ENCODE measurements at places on chromosomes 6 and 20.

GRCh38 chr6:81865712-81866111 is 113.2 kb upstream of the TENT5A start:
- no peak for DNase-seq

- no peak for DNase-seq
These were observed 332.1 kb downstream of the DHX35 start for GRCh38 chr20:39294137-39294725.

DNA sequence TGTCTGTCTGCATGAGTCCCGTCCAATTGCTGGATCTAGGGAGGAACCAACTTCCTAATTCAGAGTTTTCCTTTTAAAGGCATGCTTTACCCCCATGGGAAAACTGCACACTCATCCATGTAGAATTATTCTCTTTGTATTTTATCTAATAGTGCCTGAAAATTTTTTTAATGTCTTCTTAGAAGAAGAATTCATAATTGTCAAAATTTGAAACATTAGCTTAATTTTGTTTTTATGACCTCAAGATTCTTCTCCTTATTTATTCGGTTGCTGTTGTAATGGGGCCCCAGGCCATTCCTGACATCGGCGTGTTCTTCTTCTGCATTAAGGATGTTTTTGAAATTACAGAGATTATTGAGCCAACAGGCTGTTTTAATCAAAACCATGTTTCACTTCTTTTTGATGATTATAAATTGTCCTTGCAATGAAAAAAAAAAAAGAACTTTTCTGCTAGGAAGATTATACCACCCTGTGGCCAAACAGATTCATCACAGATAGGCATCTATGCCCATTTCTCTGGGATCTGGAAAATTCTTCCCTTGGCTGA is 100.3 kb downstream of the ZNF217 start:
- DNase-seq: no peak

- no peak for DNase-seq
These were observed 15.4 kb upstream of the FOXQ1 start for GRCh38 chr6:1296542-1296941.

- no peak for DNase-seq
These were observed 2.8 kb upstream of the CDSN start for GRCh38 chr6:31122791-31123706.

DNA sequence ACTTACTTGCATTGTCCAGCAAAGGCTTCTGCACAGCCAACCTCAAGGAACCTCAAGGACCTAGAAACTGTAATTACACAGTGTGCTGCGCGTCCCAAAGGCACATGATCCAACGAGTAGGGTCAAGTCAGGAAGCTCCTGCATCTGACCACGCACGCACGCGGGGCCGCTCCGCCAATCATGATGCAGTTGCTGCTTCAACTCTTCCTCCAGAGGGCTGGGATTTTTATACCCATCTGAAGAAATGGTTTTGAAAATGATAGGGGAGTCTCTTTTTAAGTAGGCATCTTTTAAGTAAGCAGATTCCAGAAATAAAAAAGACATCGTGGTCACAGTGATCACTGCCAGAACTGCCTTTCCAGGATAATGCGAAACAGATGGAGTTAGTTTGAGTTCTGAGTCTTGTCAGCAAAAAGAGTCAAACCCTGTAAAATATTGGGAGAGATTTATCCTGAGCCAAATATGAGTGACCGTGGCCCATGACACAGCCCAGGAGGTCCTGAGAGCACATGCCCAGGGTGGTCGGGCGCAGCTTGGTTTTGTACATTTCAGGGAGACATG is 34.0 kb downstream of the KIF25 start:
- no peak for DNase-seq

GRCh38 chr6:155311086-155311485 is 3.2 kb downstream of the TFB1M start:
- DNase-seq: no peak

- DNase-seq: no peak
These were observed 344.9 kb upstream of the MANEA start for GRCh38 chr6:95232446-95232845.

GRCh38 chr6:84193114-84193708 is 34.2 kb downstream of the CEP162 start:
- DNase-seq: no peak

DNA sequence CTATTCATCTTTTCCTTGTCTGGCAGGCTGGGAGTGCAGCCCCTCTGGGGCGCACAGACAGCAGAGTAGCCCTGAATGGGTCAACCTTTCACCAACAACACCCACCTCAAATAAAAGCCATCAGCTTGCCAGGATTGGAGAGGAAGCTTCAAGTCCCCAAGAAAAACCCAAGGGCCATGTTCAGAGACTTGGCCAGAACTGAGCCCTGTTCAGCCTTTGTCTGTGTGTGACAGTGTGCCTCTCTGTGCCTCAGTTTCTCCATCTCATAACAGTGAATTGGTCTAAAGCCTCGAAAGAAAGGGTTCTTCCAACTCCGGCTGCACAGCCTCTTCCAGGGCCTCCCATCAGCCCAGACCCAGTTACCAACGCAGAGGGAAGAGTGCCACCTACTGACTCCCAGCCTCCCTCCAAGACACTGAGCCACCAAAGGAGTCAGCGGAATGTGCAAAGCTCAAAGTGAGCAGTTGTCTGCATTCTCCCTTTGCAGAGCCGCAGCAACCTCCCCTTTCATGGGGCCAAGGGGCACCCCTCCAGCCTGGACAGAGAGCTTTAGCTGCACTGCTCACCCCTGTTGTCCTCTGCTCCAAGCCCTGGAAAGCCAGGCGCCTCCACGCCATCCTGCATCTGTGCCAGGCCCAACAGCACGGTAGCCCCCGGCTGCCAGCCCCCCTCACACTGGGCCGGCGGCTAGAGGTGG is 82.7 kb upstream of the TOP1 start:
- DNase-seq: no peak

- no peak for DNase-seq
These were observed 47.2 kb upstream of the IPCEF1 start for GRCh38 chr6:154403788-154404187.

- DNase-seq: no peak
These were observed 192.7 kb upstream of the PMEPA1 start for GRCh38 chr20:57902473-57902872.

DNA sequence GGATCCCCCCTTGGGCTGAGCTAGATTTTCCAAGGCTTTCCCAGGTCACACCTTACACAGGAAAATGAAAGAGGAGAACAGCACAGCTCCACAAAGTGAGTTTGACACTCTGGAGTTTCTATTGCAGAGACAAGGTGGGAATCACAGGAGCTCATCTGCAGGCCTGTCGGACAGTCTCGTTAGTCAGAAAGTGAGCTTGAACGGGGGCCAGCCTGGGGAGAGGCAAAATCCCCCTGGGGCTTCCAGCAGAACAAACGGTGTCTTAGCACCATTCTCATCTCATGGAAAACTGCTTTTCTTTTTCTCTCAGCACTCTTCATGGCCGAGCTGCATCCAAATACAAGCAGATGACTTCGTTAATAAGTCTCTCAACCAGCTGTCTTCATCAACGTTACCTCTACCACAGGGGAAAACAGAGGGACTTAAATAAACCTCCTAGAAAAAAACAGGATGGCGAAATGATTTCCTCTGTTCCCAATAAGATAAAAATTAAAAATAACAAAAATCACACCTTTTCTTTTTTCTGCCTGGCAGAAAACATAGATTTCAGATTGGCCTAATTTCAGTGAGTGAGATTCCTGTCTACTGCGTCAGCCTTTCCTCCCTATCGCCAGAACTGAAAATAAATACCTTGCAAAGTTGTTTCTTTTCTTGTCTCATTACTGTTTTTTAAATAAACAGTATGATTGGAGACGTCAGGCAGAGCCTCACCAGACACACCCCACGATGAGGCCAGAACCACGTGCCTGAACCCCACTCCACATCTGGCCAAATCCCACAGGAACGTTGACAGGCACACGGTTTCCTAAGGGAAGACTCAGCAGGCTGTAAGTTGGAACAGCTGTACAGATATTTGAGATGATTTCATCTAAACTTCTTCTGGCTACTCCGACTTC is 219.0 kb downstream of the TTLL2 start:
- no peak for DNase-seq

GRCh38 chr6:114989279-114989964 is 646.6 kb upstream of the HS3ST5 start:
- DNase-seq: no peak

- DNase-seq: no peak
These were observed 580.7 kb downstream of the KIF16B start for GRCh38 chr20:15992564-15992963.

GRCh38 chr6:56343295-56343694 is 95.9 kb upstream of the COL21A1 start:
- DNase-seq: no peak

DNA sequence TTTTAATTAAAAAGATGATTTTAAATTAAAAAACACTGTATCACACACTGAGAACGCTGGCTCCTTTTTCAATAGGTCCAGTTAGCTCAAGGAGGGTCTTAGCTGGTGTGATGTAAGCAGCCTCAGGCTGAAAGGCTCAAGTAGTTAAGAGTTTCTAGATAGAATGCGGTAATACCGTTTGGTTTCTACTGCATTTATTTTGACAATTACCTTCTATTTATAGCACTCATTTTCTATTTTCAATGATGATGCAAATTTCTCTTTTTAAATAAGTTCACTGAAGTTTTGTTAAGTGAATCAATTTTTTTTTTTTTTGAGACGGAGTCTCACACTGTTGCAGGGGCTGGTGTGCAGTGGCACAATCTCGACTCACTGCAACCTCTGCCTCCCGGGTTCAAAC is 87.1 kb downstream of the PREX1 start:
- DNase-seq: no peak

- DNase-seq: no peak
These were observed 16.8 kb upstream of the ARMC12 start for GRCh38 chr6:35719830-35720733.

- DNase-seq: no peak
These were observed 17.9 kb downstream of the CARMIL1 start for GRCh38 chr6:25297039-25297441.

- no peak for DNase-seq
These were observed 436.4 kb downstream of the QKI start for GRCh38 chr6:163850874-163851273.

- DNase-seq: no peak
These were observed 35.8 kb upstream of the IYD start for GRCh38 chr6:150332939-150333584.

DNA sequence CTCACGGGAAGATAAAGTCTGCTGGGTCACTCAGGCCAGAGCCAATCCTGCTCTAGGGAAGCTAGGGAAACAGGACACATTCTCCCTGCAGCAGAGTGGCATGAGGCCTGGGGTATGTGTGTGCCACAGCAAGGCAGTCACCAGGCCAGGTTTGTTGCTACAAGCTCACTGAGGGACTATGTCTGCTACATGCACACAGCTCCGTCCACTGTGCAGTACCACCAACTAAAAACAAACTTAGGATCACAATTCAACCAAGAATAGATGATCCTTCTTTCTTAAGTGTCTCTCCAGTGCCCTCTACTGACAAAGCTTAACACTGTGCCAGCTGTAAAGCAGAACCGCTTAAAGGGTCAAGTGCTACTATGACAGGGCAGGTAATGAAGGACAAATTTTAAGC is 192.5 kb downstream of the PTPRK start:
- DNase-seq: no peak

DNA sequence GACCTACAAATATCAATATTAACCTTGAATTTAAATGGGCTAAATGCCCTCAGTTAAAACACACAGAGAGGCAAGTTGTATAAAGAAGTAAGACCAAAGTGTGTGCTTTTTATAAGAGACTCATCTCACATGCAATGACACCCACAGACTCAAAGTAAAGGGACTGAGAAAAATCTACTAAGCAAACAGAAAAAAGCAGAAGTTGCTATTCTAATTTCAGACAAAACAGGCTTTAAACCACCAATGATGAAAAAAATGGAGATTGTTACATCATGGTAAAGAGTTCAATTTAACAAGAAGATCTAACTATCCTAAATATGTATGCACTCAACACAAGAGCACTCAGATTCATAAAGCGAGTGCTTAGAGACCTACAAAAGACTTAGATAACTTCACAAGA is 741.9 kb upstream of the MARCKS start:
- DNase-seq: no peak

DNA sequence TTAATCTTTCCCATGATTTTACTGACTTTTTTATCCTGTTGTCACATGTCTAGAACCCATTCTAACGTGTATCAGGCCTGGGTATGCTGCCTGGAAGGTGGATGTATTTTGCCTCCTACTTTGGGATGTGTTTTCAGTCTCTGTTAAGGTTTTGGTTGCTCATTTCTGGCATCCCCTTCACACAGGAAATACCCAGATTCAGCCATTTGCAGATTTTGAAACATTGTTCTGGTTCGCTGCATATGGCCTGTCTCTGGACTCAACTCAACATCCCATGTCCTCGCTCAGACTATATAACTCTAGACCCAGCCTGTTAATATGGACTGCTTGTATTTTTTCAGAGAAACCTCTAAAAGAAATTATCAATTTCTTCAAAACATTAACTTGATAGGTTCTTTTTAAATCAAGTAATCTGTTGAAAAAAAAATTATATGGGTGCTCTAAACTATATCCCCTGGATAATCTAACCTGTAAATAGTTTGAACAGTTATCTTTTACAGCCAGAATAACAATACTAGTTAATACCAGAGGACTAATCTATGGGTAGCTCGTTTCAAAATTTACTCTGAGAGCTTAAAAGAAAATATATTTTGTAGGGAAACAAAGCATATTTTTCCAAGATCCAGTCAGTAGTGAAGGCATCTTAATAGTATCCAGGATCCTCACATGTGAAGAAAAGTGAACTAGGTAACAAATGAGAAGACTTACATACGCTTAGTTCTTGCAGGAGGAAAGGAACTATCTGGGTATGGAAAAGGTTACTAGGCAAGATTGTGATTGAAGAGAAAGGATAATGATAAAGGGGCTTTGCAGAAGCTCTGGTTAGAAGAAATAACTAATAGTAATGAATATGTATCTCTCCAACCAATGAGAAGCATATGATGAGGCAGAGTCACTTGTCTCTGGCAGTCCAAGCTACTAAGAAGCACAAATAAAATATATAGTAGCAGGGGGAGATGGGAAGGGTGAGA is 23.4 kb upstream of the HLA-DQB1 start:
- DNase-seq: no peak

DNA sequence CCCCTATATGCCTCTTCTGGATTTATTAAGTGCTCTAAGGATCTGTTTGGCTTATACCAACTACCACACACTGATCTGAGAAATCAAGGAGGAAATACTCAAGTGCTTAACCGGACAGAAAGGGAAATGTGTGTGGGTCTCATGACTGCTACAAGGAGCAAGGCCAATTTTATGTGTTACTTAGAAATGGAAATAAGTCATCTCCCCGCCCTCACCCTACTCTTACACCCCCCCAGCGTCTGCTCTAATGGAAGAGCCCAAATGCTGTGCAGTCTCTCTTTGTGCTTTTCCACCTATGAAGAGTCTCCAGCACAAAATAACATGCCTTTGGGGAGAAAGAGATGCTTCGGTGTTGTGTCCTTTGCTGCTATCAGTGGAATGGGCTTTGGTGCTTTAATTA is 428.8 kb upstream of the ARID1B start:
- DNase-seq: no peak
